Osteocyte (in vitro differentiated cells): ENCODE measurements at places on chromosomes 4 and X. TPM values are rescaled to one million over a fixed set of nuclear protein-coding genes. Genes with fewer than 3 reads are reported as not detected.
A peak's percentile ranks its signal among the peaks of the same experiment; 100 is the strongest.

GRCh38 chr4:63583561-63583960 lies 825.7 kb downstream of the TECRL start:
- H3K27me3 ChIP-seq: no peaks in the 10 kb centered on the region
- no peaks in the 10 kb centered on the region for H3K4me1 ChIP-seq
- no peaks in the 10 kb centered on the region for H3K36me3 ChIP-seq
- H3K4me3 ChIP-seq: no peak overlapping the region
- DNase-seq: no peak

- H3K4me3 ChIP-seq: no peak overlapping the region
- peaks cover 39% of the 10 kb centered on the region for H3K4me1 ChIP-seq
- no peak for DNase-seq
- H3K27me3 ChIP-seq: no peaks in the 10 kb centered on the region
- H3K36me3 ChIP-seq: no peaks in the 10 kb centered on the region
- no peak overlapping the region for H3K27ac ChIP-seq
Measured at GRCh38 chr4:176758323-176758722, 34.4 kb downstream of the VEGFC start.

GRCh38 chr4:146245850-146246249 lies 31.5 kb downstream of the REELD1 start:
- no peak overlapping the region for H3K27ac ChIP-seq
- no peaks in the 10 kb centered on the region for H3K36me3 ChIP-seq
- no peaks in the 10 kb centered on the region for H3K27me3 ChIP-seq
- H3K4me1 ChIP-seq: peaks cover 17% of the 10 kb centered on the region

GRCh38 chr4:109614466-109614865 lies 54.4 kb downstream of the MCUB start:
- H3K4me3 ChIP-seq: no peak overlapping the region
- H3K27ac ChIP-seq: no peak overlapping the region
- H3K4me1 ChIP-seq: peaks cover 1% of the 10 kb centered on the region
- no peak for DNase-seq
- H3K36me3 ChIP-seq: no peaks in the 10 kb centered on the region

GRCh38 chr4:27016551-27016950 lies 155.9 kb downstream of the STIM2 start:
- no peaks in the 10 kb centered on the region for H3K27me3 ChIP-seq
- H3K4me3 ChIP-seq: no peak overlapping the region
- no peak overlapping the region for H3K27ac ChIP-seq
- H3K4me1 ChIP-seq: no peaks in the 10 kb centered on the region
- no peak for DNase-seq

- DNase-seq: no peak
- H3K4me1 ChIP-seq: no peaks in the 10 kb centered on the region
- no peaks in the 10 kb centered on the region for H3K36me3 ChIP-seq
- H3K27me3 ChIP-seq: peaks cover 24% of the 10 kb centered on the region
- no peak overlapping the region for H3K27ac ChIP-seq
Measured at GRCh38 chr4:80419946-80420345, 84.4 kb downstream of the CFAP299 start.

- H3K27ac ChIP-seq: no peak overlapping the region
- H3K36me3 ChIP-seq: no peaks in the 10 kb centered on the region
- no peak for DNase-seq
- no peaks in the 10 kb centered on the region for H3K4me1 ChIP-seq
- no peaks in the 10 kb centered on the region for H3K27me3 ChIP-seq
Measured at GRCh38 chrX:71510161-71510560, 22.7 kb upstream of the OGT start.

DNA sequence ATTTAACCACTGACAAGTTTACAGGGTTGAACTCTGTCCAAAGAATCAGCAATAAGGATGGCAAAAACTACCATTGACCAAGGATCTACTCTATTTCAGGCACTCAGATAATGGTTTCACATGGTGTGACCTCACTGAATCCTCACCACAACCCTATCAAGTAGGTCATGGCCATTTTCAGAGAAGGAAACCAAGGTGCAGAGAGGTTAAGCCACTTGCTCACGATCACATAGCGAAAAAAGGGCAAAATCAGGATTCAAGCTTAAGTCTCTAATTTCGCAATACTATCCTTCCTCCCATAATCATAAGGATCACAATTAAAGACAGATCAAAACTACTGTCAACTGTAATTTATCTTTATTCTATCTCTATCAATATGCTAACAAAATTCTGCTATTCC lies 191.0 kb upstream of the AFF2 start:
- no peak for DNase-seq
- H3K36me3 ChIP-seq: no peaks in the 10 kb centered on the region
- no peak overlapping the region for H3K27ac ChIP-seq

- H3K4me3 ChIP-seq: no peak overlapping the region
- H3K36me3 ChIP-seq: no peaks in the 10 kb centered on the region
- H3K4me1 ChIP-seq: peaks cover 20% of the 10 kb centered on the region
- no peak overlapping the region for H3K27ac ChIP-seq
Measured at GRCh38 chr4:60744767-60745166, 455.4 kb upstream of the ADGRL3 start.

DNA sequence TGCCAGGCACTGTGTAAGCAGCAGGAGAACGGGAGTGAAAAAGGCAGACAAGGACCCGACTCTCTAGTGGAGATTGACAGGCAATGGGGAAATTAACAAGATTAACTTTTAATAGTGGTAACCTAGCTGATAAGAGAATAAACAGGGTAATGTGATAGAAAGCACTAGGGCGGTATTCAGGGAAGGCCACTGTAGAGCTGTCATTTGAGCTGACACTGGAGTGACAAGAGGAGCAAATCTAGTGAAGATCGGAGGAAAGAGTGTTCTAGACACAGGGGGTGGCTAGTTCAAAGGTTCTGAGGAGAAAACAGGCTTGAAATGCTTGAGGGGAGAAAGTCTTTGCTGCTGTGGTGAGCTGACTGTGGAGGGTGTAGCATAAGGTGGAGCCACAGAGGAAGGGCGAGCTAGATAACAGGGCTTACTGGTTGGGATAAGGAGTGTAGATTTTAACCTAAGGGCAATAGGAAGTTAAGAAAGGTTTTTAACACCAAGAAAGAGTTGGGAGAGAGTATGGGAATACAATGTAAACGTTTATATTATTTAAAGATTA lies 122.8 kb downstream of the SLC10A7 start:
- no peaks in the 10 kb centered on the region for H3K27me3 ChIP-seq
- no peak overlapping the region for H3K27ac ChIP-seq
- no peaks in the 10 kb centered on the region for H3K4me1 ChIP-seq

- no peaks in the 10 kb centered on the region for H3K36me3 ChIP-seq
- no peak overlapping the region for H3K4me3 ChIP-seq
- H3K27ac ChIP-seq: no peak overlapping the region
- no peak for DNase-seq
- peaks cover 2% of the 10 kb centered on the region for H3K4me1 ChIP-seq
Measured at GRCh38 chr4:21979196-21979595, 30.6 kb upstream of the KCNIP4 start.

DNA sequence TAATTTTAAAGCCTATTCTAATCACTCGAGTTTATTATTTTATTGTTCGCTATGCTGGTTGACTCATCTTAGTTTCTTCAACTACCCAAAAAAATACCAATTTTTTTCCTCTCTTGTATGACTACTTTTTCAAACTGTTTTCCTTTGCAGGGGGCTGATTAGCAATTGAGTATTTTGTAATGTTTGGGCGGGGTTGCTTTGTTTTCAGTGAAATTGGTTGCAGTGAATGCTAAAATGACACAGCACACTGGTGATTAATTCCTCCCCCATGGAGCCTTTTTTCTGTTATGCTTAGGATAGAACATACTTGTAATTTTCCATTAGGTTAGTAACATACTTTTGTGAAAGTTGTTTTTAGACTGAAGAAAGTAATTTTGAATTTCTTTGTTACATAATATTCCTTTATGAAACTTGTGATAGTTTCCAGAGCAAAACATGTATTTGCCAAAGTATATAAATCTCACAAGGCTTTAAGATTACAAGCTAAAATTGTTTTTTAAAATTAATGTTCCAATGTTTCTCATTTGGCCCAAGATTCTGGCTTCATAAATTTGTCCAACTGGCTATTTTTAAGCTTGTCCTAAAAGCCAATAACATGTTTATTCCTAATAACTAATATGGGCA lies 120.4 kb downstream of the CHIC1 start:
- H3K27ac ChIP-seq: no peak overlapping the region
- no peak overlapping the region for H3K4me3 ChIP-seq
- no peaks in the 10 kb centered on the region for H3K27me3 ChIP-seq
- peaks cover 1% of the 10 kb centered on the region for H3K36me3 ChIP-seq

DNA sequence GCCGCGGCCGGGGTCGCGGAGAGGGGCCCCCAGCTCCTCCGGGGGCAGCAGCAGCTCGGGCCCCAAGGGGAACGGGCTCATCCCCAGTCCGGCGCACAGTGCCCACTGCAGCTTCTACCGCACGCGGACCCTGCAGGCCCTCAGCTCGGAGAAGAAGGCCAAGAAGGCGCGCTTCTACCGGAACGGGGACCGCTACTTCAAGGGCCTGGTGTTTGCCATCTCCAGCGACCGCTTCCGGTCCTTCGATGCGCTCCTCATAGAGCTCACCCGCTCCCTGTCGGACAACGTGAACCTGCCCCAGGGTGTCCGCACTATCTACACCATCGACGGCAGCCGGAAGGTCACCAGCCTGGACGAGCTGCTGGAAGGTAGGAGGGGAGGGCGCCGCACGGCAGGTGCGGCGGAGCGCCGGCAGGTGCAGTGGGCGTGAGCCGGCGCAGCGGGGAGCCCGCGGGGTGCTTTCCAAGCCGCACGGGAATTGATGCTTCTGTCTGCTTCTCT lies 886 bp downstream of the DCLK2 start:
- peaks cover 34% of the 10 kb centered on the region for H3K4me1 ChIP-seq
- peak overlapping the region; percentile 82 for H3K4me3 ChIP-seq
- H3K36me3 ChIP-seq: no peaks in the 10 kb centered on the region

DNA sequence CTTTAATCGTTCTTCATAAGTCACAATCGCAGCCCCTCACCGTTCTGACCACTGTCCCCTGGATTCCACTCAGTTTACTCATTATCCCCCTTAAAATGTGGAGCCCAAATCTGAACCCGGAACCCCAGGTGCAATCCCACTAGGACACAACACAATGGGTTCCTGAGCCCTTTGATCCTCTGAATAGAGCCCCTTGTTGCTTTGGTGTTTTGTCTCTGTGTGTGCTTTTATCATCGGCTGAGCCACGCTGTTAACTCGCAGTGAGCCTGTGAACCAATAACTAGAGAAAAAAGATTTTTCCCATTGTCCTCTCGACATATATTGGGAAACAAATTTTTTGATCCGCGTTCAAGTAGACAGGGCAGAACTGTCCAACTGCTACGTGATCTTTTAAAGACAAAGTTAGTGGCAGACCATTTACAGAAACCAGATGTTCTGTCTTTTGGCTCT lies 617 bp upstream of the PDHA1 start:
- H3K4me3 ChIP-seq: peak overlapping the region; percentile 81
- DNase-seq: no peak
- H3K27me3 ChIP-seq: no peaks in the 10 kb centered on the region
- peaks cover 23% of the 10 kb centered on the region for H3K4me1 ChIP-seq
- H3K36me3 ChIP-seq: no peaks in the 10 kb centered on the region

DNA sequence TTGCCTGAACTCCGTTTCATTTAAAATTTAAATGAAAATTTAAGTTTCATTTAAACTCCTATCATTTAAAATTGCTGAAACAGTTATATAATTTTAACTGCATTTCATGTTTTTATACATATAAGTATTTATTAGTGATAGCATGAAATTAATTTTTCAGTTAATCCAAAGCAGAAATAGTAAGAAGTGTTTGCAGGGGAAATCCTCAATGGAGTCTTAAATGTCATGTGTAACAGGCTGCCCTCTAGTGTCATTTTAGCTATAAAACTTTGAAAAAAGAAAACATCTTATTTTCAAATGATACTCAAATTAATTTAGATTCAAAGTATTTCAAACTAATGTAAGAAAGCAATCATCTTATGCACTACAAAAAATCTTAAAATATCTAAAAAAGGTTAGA lies 27.2 kb downstream of the TAPT1 start:
- H3K4me3 ChIP-seq: no peak overlapping the region
- no peak for DNase-seq
- H3K27ac ChIP-seq: no peak overlapping the region
- H3K36me3 ChIP-seq: no peaks in the 10 kb centered on the region

DNA sequence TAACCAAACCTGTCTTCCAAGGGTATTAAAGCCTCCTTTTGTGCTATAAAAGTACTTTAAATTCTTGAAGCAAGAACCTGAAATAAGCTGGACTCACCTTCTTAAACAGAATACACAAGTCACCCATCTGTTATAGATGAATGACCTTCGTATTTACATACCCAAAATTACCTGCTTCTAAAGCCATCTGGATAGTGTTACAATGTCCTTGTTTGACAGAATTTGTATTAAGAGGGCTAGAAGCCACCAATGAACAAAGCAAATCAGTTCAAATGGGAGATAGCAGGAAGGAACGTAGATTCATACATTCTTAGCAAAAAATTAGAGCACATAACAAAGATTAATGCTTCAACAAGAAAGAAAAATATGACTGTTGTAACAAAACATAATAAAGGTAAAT lies 33.7 kb upstream of the CCSER1 start:
- no peaks in the 10 kb centered on the region for H3K36me3 ChIP-seq
- no peaks in the 10 kb centered on the region for H3K4me1 ChIP-seq
- DNase-seq: no peak
- H3K27ac ChIP-seq: no peak overlapping the region
- peaks cover 2% of the 10 kb centered on the region for H3K27me3 ChIP-seq
- H3K4me3 ChIP-seq: no peak overlapping the region

DNA sequence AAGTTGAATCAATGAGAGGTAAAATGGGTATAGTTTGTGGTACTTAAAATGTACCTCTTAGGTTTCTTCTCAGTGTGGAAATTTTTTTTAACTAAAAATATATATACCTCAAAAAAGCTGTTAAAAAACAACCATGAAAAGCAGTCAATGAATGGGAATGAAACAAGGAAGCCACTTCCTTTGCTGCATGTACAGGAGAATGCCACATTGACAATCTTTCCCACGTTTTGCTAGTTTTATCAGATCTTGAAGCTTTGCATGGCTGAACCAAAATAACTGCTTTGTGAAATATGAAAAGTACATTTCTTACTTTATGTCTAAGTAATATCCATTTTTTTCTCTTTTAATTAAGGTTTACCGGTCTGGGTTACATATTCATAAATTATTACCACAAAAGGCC lies 71.8 kb downstream of the PRKG2 start:
- H3K27me3 ChIP-seq: no peaks in the 10 kb centered on the region
- H3K4me3 ChIP-seq: no peak overlapping the region
- H3K36me3 ChIP-seq: no peaks in the 10 kb centered on the region
- no peak overlapping the region for H3K27ac ChIP-seq

DNA sequence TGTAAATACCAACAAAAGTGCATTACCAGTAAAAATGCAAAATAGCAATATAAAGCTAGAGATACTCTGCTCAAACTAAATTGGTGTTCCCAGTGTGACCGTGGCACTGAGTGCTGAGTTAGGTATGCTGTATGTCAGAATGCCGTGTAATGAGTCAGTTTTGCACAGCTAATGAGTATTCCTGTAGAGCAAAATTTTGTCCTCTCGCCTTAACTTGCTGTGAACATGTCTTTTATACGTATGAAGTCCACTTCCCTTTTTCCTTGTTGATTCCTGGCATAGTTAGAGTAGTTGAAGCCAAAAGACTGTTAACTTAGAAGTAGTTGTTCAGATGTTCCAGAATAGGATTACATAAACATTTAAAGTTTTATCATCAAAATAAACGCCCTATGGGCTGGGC lies 11.5 kb downstream of the DCLK2 start:
- H3K27ac ChIP-seq: no peak overlapping the region
- H3K4me1 ChIP-seq: peaks cover 1% of the 10 kb centered on the region
- H3K4me3 ChIP-seq: no peak overlapping the region
- no peaks in the 10 kb centered on the region for H3K27me3 ChIP-seq

CYBB gene
- total RNA-seq: not detected in 2 replicates

PRDM8 gene
- total RNA-seq: 0.10 and 0.13 TPM in 2 replicates

SULT1E1 gene
- 5.1 and 6.6 TPM in 2 replicates for total RNA-seq

TCEAL8 gene
- total RNA-seq: 86.2 and 88.2 TPM in 2 replicates
